ENCODE measurements at places on chromosomes 16 and 17.

DNA sequence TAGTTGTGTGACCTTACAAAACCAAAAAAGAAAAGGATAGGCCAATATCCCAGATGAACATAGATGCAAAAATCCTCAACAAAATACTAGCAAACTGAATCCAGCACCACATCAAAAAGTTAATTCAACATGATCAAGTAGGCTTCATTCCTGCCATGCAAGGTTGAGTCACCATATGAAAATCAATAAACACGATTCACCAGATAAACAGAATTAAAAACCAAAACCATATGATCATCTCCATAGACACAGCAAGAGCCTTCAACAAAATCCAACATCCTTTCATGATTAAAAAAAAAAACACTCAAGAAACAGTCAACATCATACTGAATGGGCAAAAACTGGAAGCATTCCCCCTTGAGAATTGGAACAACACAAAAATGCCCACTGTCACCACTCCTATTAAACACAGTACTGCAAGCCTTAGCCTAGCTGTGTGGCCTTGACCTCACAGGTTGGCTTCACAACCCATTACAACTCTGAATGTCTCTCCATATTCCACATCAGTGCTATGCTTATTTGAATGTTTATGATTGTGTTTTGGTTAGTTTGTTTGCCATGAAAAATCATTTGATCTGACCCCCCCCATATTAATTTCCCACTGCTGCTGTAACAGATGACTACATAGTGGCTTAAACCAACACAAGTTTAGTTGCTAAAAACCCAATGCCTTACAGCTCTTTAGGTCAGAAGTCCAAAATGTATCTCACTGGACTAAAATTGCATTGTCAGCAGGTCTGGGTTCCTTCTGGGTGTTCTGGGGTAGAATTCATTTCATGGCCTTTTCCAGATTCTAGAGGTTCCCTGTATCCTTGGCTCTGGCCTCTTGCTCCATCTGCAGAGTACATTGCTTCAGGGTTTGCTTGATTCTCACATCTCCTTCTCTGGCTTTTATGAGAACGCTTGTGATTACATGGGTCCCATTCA, 257.1 kb upstream of the DYNLRB2 start:
- DNase-seq, result no peak

DNA sequence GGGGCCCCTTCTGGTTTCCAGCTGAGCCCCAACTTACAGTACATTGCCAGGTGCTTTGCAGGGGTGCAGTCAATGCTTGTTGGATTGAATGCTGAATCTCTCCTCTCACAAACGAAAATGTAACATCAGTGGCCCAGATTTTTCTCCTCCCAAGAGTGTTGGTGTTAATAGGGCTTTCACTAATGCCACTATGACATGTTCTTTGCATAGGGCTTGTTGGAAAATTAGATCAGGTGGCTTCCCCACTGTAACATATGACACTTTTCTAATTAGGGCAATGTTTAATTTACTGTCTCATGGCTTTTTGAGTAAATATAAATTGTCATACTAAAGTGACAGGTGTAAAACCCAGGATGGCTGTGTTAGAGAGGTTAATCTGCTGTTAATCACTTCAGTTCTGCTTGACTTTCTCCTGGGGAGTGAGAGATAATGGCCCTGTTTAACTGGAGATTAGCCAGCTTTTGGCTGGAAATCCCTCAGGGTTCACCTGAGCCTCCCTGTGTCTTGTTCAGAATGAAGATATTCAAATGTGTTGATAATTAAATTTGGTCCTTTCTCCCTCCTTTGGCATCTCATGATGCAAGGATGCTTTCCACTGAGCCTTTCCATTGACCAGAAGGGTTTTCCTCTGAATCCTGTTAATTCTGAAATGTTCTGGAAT, 502.3 kb downstream of the RBFOX1 start:
- DNase-seq, result no peak

GRCh38 chr16:17238285-17239028, 232.3 kb downstream of the XYLT1 start:
- DNase-seq, result peak; percentile 80

- DNase-seq, result no peak
Measured at GRCh38 chr16:69141936-69142335, 9.5 kb downstream of the UTP4 start.

- no peak for DNase-seq
Measured at GRCh38 chr16:85641776-85642176, 28.7 kb downstream of the GSE1 start.

DNA sequence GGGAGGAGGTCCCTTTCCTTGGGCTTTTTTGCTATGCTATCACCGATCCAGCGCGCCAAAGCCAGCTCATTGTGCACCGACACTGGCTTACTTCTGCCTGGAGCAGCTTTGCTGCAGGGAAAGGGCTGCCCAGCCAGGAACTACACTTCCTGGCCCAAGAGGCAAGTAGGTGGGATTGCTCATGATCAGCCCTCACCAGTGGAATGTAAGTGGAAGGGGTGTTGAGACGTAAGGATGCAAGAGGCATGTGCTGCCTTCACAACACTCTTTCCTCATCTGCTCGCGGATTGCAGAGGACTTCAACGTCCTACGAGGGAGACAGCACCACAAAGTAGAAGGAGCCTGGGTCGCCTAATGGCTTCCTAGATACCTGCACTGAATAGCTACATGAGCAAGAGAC, 104.3 kb upstream of the FOXF1 start:
- DNase-seq, result no peak

DNA sequence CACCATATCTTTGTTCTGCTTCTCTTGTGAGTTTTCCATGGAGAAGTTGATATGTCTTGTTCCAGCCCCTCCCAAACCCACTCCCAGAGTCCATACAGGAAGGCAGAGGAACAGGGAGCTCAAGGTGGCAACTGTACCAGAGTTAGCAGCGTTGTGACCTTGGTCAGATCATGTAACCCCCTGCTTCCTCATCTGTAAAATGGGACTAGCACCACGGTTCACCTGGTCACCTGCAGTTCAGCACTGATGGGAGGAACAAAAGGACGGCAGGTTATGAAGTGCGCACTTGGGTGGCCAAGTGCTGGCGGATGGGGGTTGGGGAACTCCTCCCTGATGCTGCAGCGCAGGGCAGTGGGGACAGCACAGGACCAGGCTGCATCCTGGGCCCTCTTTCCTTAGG, 7.7 kb upstream of the NEUROD2 start:
- DNase-seq, result no peak

DNA sequence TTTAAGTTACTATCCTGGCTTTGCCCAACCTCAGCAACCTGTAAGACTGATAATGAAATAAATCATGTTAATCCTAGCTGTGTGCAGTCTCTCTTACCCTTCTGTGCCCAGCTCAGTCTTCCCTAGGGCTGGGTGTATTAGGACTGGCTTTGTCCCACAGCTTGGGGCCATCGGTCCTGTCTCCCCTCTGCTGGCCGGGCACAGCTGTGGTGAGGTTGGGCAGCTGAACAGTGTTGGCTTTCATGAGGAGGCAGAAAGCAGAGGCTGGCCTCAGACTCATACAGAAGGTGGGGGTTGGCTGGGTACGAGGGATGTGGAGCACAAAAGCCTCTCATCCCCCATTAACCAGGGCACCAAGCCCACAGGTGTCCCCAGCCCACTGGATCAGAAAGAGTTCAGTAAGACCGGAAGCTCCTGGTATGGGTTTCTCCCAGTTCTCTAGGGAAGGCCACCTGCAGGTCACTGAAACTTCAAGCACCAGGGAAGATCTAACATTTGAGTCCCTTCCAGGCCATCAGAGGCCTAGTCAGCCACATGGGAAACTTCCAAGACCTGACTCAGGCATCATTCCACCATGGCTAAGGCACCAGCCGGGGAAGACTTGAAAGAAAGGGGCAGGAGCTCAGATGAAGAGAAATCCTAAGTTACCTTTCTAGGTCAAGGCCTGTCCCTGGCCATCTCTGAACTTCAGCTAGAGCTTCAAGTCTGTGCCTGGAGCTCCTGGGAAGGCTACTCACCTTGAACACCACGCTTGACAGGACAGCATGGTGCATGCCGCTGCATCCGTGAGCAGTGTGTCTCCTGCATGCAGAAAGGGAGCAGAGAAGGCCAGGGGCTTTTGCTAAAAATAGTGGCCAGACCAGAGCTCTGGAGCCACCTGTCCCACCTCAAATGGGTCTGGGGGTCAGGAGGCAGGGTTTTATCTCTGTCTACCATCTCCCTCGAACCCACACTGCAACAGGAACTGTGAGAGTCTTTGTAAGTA, 8.8 kb downstream of the CNP start:
- no peak for DNase-seq

GRCh38 chr16:85051067-85051581, 23.5 kb downstream of the KIAA0513 start:
- no peak for DNase-seq

DNA sequence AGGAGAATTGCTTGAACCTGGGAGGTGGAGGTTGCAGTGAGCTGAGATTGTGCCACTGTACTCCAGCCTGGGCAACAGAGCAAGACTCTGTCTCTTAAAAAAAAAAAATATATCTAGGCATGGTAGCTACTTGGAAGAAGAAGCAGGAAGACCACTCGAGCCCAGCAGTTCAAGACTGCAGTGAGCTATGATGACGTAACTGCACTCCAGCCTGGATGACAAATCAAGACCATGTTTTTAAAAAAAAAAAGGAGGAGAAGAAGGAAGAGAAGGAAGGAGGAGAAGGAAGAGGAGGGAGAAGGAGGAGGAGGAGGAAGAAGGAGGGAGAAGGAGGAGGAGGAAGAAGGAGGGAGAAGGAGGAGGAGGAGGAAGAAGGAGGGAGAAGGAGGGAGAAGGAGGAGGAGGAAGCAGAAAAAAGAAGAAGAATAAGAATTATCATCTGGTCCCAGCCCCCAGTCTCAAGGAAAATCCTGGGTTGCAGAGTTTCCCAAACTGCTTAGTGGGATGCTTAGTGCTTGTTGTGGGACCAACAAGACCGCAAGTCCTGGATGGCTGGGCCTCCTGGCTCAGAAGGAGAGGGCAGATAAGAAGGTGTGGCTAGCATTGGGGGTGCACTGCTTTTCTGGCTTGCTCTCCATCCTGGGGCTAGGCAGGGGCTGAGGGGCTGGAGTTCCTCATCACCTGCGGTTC, 3.7 kb upstream of the DRC7 start:
- DNase-seq, result no peak

- no peak for DNase-seq
Measured at GRCh38 chr16:2216330-2216729, 1.7 kb upstream of the PGP start.

GRCh38 chr16:82700541-82701235, 73.9 kb downstream of the CDH13 start:
- no peak for DNase-seq

- DNase-seq, result no peak
Measured at GRCh38 chr17:17236295-17237025, 508 bp downstream of the FLCN start.

DNA sequence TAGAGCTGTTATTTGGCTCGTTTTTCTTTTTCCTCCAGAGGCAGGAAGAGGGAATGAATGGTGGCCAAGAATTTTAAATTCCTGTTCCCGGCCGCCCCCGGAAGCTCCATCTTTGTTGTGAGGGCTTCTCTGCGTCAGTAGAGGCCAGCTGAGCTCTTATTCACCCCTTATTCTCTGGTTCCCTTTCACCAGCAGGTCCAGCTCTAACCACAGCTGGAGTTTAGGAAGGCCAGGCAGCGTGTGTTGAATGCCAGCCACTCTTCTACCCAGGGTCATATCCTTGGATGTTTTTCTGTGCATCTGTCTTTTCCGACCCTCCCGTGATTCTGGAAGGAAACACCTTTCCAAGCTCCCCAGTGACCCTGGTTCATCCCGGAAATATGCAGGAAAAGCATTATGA, 570.5 kb downstream of the WWOX start:
- DNase-seq, result no peak
